ENCODE measurements at places on chromosomes 5 and 9.

GRCh38 chr9:115672477-115673316 lies 480.9 kb upstream of the PAPPA start:
- no peak for DNase-seq

- DNase-seq, result no peak
These were observed 835 bp upstream of the DND1 start for GRCh38 chr5:140674211-140674610.

- DNase-seq, result no peak
These were observed 104.8 kb upstream of the SREK1 start for GRCh38 chr5:66039296-66039695.

GRCh38 chr9:137449081-137449844 lies 8.1 kb upstream of the ENTPD8 start:
- DNase-seq, result no peak

- no peak for DNase-seq
These were observed 404.0 kb downstream of the PDE4D start for GRCh38 chr5:59489551-59489950.

DNA sequence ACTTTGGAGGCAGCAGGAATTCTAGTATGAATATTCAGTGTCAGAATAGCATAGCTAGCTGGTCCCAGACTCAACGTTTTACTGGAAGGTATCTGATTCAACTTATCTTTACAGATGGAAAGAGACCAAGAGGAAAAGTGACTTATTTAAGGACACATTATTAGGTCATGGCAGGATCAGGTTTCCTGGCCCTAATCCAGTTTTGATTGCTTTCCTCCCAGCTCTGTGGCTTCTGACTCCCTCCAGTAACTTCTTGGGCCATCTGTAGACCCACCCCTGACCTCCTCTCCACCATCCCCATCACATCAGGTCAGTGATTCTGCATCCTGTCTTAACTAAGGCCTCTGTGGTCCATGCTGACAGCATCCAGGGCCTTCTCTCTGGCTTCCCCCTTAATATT lies 38.4 kb downstream of the SH3TC2 start:
- DNase-seq, result no peak

- no peak for DNase-seq
These were observed 52.5 kb downstream of the FGF10 start for GRCh38 chr5:44336708-44337107.

- DNase-seq, result no peak
These were observed 1.3 kb upstream of the SH3PXD2B start for GRCh38 chr5:172455511-172456061.

DNA sequence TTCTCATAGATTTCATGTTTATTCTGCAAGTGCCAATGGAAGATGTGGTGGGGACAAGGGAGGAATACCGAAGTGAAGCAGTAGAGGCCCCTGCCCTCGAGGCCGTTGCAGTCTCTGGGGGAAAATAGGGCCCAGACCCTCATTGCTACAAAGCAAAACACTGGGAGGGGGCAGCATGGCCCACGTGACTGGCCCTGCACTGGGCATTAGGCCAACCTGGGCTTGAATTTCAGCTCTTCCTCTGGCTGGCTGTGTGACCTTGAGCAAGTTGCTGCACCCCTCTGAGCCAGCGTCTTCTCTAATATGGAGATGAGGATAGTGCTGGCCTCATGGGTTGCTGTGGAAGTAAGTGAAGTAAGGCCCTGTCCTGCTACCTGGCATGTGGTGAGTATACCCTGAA lies 709 bp upstream of the SYNPO start:
- DNase-seq, result no peak

DNA sequence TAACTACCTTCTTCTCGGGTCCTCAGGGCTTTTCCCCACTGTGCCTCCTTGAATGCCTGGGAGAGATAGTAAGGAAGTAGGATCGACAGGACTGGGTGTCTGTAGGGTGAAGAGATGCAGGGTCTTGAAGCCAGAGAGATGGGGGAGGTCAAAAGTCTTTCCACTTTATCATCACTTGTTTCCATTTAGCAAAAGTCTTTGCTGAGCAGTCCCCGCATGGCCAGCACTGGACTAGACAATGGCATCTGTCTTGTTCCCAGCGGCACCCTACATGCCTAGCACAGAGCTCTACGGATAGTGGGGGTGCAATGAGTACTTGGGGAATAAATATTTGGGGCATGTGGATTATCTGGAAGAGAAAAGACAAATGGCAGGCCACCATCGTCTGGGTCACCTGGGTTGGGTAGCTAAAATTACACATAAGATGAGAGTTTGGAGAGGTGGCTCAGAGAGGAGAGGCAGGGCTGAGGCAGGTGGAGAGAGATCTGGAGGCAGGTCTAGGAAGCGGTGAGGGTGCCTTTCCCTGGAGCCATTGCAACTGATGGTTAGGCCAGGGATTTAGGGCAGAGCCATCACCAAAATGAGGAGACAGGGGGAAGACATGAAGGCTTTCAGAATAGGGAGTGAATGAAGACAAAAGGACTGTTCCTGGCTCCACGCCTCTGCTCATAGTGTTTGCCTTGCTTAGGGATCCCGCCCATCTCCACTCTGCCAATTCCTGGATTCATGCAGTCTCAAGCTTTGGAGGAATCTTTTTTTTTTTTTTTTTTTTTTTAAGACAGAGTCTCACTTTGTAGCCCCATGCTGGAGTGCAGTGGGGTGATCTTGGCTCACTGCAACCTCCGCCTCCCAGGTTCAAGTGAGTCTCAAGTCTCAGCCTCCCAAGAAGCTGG lies 250.8 kb upstream of the KLF4 start:
- no peak for DNase-seq
